ENCODE measurements at places on chromosomes 4 and X.

DNA sequence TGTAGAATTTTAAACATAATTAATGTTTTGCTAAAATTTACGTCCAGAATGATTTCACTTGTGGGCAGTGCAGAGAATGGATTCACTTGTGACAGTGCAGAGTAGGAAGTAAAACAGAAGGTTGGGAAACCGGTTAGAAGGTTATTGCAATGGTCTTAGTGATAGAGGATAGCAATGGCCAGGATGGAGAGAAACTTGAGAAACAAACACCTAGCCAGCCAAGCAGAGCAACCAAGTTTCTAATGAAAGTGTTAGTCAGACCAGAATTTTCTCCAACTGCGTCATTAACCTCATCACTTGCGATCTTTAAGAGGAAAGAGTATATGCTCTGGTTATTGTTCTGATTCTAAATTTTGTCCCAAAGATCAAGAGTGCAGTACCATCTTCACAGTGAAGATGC, 50.0 kb upstream of the TBC1D9 start:
- DNase-seq: no peak

DNA sequence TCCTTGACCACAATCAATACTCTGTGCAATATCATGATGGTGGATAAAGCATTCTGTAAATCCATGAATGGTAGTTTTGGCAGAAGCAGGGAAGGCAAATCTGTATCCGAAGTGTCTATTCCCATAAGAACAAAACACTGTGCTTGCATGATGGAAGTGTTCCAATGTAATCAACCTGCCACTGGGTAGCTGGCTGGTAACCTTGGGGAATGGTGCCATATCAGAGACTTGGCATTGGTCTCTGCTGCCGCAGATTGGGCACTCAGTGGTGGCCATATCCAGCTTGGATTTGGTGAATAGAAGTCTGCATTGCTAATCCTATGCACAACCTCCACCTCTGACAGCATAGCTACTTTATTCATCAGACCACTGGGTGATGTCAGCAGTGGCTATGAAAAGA, 114.3 kb upstream of the EMCN start:
- no peak for DNase-seq

DNA sequence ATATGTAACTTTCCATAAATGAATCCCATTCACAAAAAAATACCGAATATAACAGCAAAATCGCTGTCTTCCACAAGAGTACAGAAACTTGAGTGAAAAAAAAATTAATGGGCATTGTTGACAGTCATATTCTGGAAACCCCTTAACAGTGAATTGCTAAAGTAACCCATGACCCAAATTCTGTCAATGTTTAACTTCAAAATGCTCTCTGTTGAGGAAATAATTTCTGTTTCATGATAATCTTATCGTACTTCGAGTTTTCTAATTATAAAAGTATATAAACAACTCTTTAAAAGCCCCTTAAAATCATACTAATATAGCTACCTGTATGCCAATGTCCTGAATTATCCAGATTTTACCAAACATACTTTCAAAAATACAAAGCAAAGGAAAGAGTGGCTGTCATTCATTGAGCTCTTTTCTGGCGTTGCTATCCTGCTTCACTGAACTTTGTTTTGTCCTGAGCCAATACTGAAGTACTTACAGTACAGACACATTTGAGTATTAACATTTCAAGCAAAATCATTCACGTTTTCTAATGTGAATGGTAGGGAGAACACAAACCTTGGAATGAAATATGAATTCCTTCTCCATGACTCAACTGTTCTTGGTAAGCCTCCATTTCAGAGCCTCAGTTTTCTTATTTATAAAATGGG, 2.4 kb downstream of the XAGE3 start:
- no peak for DNase-seq

DNA sequence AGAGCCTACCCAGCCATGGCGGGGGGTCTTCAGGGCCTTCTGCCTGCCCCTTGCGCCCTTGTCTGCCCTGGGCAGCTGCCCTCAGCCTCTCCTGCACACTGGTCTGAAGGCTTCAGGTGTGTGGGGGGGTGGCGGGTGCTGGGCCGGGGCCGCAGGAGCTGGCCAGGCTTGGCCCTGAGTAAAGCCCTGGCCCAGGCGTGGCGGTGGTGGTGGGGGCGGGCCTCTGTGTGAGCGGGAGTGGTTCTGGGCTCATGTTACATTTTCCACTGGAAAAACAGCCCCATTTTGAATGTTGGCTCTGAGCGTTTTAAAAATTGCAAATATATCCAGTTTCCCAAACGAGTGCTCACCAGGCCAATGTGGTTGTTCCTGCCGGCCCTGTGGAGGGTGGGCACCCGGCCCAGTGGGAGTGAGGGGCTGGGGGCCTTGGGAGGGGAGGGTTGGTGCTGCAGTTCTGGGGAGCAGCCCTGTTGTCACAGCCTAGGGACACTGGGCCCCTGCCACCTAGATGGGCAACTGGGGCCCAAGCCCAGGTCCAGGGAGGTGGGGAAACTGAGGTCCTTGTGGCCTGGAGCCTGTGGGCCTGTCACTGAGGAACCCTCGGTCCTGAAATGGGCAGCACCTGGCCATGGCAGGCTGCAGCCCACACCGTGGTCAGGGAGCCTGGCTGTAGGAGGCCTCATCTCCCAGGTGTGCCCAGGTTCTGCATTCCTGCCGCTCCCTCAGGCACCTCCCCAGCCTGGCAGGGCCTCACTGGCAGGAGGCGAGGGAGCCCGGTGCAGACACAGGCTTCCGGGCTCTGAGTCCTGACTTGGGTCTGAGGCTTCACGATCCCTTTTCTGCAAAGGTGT, 28.3 kb downstream of the FGFRL1 start:
- DNase-seq: no peak

DNA sequence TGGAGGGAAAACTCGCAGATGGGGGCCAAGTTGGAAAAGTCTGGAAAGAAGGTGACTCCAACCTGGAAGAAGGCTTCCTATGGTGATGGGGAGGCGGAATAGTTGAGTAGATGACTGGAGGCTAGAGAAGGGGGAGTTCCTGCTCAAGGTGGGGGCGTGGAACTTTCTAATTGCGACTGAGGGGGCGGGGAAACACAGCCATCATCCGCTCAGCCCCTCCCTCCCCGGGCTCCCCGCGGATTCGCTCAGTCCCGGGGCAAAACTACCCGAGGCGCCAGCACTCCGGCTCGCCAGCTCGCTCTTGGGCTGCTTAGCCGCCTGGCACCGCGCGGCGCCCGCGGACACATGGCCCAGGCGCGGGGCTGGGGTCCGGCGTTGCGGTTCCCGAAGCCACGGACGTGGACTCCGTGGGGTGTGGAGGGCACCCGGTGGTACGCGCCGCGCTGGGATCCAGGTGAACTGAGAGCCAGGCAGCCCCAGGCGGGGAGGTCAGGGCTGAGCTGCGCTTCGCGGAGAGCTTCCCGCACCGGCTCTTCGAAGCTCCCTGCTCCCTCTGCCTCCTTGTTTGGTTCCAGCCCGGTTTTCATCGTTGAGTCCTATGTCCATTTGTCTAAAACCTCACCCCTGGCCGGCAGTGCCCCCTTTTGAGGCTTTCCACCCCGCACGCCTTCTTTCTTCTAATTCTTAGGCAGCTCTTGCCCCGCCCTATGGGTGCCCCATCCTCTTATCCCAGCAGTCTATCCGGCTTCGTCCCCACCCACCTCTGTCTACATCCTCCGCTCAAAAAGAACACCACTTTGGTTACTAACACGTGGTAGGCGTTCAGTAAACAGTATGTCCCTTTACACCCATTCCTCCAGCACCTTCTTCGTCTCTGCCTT, 38.9 kb downstream of the STARD8 start:
- no peak for DNase-seq

DNA sequence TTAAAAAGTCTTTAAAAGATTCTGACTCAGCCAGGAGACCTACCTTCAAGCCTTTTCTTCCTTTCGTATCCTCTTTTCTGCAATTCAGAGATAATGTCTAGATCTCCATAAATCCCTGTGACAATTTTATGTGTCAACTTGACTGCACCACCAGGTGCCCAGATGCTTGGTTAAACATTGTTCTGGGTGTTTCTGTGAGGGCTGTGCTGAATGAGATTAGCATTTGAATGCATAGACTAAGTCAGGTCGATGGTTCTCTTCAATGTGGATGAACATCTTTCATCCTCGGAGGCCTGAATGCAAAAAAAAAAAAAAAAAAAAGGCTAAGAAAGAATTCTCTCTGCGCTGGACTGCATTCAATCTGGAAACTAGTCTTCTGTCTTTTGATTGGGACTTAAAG, 1082.7 kb downstream of the NLGN4X start:
- no peak for DNase-seq

DNA sequence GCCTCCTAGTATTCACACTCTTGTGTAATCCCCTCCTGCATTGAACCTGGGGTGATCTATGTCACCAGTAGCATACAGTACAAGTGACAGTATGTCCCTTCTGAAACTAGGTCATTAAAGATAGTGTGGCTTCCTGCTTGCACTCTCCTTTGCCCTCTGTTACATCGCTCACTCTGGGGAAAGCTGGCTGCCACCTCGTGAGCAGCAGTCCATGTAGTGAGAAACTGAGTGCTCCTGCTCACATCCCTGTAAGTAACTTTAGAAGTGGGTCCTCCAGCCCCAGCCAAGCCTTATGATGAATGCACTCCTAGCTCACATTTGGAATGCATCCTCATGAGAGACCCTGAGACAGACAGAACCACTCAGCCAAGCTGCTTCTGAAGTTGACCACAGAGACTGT, 89.8 kb upstream of the TNIP3 start:
- DNase-seq: no peak
